NCI-H1436 (cell line): ENCODE measurements at places on chromosomes 16 and 17.

DNA sequence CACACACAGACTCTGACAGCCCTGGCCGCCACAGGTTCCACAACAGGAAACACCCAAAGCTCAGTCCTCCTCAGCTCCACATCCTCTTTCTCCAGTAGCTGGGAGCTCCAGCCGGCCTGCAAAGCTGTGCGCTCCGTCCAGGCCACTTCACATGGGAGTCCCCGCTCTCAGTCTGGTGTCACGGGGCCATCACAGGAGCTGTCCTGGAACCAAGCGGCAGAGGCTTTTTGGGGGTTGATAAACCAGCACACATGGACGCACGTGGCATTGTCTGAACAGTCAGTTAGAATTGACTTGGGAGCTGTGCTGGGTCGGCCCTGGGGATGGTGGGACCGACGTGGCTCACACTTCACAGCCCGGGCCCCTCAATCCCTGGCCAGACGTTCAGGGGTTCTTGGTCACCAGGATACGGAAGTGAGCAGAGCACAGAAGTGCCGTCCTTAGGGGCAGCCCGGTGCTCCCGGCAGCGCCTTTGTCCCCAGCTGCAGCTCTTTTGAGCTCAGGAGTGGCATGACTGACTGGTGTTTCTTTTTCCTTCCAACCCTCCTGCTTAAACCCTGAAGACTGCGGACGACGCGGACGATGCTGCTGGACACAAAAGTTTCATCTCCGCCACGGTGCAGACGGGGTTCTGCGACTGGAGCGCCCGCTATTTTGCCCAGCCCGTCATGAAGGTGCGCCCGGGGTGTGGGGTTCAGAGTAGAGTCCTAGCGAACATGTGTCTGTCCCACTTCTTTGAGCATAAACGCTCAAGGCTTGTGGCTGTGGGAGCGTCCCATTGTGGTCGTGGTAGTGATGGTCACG lies 66.6 kb upstream of the CHMP6 start:
- DNase-seq, result no peak

DNA sequence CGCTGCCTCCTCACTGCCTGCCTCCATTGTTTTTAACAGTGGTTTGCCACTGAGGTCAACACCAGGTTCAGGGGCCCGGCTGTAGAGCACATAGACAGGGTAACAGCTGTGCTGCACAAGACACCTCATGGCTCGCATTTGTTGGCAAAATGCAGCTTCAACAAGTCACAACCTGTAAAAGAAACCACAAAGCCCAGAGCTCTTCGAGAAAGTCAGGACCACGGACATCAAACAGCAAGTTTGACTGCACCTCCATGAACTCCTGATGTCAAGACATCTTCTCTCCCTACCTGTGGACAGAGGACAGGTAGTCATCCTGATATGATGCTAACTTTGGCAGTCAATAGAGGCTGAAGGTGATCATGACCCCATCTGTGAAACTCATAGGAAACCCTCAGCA lies 142.4 kb upstream of the SOX9 start:
- no peak for DNase-seq

DNA sequence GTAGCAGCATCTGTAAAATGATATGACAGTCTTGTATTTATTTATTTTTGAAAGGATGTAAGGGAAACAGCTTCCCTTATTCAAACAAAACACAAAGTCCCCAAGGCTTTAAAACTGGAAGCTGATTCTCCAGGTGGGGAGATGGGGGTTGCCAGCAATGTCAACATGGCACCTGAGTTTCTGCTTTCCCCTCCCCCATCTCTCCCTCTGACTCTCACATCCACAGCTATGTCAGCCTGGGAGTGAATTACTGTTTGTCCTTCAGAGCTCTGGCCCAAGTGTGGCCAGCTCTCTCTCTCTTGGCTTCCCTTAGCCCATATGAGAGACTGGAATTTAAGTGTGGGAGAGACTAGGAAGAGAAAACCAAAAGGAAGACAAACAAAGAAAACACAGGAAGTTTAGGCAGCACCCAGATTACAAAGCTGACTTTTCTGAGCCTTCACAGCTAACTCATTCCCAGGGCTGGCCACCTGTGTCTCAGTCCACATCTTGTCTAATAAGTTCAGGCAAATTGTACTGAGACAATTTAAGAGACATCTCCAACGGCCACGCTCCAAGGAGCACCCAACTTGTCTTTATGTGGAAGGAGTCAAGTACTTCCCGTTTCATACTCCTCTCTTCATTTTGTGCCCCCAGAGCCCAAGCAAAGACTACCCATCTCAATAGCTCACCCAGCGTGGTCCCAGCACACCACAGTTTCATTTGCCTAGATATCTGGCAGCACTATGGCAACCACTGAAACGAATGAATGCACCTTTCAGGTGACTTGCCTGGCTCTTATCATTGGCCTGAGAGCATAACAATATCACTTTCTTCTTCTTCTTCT lies 69.2 kb downstream of the SOX9 start:
- no peak for DNase-seq

DNA sequence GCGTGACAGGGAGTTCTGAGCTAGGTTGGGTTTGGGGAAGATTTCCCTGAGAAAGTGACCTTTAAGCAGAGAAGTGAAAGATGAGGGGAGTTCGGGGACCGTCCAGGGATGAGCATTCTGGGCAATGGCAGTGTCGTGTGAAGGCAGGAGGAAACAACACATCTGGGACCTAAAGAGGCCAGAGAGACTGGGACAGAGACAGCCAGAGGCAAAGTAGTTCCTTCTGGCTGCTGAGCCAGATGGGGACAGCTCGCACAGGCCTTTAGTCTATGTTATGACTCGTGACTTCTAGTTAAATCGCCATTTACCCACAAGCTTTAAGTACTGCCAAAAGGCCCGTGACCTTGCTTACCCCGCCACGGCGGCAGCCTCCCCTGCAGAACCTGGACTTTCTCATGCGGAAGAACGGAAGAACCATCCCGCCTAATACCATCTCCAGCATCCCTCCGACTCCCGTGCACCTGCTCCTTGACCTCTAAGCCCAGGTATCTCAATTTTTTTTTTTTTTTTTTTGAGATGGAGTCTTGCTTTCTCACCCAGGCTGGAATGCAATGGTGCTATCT lies 8.5 kb upstream of the MED11 start:
- no peak for DNase-seq

DNA sequence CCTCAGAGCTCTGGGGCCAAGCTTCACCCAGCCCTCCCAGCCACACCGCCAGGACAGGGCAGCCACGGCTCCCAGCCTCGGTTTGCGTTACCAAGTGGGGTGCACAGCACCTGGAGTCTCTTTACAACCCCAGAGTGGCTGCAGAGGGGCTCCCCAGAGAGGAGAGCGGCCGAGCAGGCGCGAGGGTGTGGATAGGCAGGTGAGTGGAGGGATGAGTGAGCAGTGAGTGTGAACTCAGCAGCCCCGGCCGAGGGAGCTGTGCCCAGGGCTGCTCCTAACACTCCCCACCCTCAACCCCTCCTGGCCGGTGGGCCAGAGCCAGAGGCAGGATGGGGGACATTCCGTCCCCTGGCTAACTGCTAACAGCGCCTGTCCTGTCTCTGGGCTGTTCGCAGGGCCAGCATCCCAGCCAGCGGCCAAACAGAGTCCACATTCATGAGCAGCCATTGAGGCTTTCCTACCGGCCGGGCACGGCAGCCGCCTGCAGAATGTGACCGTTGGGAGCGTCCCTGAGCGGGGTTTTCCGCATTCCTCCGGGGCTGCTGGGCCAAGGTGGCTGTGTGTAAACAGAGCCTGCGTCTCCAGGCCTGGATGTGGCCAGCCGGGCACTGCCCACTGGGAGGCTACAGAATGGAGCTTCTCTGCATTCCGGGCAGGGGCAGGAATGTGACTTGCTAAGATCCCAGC lies 5.3 kb downstream of the ZNF469 start:
- DNase-seq, result no peak

- DNase-seq, result no peak
These were observed 5.1 kb downstream of the PRSS21 start for GRCh38 chr16:2822158-2822495.

- peak; percentile 7 for DNase-seq
These were observed 60.4 kb downstream of the ZDHHC7 start for GRCh38 chr16:84950906-84951305.

DNA sequence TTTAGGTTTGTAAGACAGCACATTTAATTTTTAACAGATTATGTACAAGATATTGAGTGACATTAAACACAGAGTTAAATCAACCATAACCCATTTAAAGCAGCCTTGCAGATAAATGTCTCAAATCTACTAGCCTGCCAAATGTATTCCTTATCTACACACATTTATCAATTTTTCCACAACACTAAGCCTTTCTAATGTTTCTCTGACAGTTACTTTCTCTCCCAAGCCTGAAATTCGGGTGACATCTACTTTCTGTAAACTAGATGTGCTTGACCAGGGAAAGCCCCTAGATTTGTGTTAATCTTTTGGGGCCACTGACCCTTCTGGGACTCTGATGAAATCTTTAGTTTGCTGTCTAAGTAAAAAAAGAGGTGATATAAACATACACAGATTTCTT lies 69.0 kb downstream of the CDH13 start:
- DNase-seq, result no peak

DNA sequence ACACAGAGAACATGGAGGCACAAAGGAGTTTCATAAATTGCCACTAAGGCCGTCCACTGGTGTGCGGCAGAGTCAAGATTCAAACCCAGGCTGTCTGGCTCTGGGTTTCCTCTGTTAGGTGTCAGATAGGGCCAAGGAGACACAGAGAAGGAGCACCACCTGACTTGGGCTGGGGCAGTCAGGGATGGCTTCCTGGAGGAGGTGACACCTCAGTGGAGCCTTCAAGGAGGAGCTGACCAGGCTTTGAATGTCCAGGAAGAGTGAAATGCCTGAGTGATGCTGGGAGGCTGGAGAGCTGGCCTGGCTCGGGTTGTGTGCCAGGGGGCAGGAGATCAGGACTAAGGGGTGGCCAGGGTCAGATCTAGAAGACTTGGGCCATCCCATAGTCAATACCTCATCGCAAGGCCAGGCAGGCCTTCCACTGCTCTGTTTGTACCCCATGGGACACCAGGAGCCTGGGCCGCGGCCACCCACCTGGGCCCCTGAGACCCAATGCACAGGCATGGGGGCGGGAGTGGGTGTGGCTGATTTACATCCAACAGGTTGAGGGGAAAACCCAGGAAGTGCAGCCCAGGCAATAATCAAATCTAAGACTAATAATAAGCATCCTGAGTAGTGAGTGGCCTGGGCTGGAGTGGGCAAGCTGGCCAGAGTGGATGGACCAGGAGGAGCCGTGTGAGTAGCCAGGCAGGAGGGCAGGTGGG lies 73.7 kb downstream of the USP22 start:
- DNase-seq, result no peak

- DNase-seq, result no peak
These were observed 118.9 kb upstream of the IRX3 start for GRCh38 chr16:54405478-54405877.

- no peak for DNase-seq
These were observed 51.3 kb upstream of the FBXO47 start for GRCh38 chr17:39018267-39019134.

- no peak for DNase-seq
These were observed 2.0 kb downstream of the HAS3 start for GRCh38 chr16:69107316-69107962.

DNA sequence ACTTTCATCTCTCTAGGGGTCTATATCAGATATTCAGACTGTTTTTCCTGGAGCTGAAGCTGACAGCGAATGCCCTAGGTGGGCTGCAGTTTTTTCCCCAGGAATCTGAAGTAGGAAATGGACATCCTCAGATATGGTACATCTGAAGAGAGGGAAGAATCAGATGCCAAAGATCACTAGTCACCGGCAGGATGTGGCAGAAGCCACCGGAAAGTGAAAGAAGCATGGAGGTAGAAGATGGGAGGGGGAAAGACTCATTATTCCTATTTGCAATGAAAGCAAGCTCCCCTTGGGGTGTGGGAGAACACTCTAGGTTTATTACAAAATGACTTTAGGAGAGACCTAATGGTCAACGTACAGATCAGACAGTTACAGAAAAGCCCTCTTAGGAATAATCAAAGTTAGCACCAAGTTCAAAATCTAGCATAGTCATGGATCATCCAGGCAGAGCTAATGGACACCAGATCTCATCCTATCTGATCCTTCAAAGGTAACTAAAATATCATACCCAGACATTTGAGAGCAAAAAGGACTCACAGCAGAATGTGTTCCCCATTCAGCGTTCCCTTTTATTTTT lies 110.7 kb downstream of the HS3ST3A1 start:
- no peak for DNase-seq

DNA sequence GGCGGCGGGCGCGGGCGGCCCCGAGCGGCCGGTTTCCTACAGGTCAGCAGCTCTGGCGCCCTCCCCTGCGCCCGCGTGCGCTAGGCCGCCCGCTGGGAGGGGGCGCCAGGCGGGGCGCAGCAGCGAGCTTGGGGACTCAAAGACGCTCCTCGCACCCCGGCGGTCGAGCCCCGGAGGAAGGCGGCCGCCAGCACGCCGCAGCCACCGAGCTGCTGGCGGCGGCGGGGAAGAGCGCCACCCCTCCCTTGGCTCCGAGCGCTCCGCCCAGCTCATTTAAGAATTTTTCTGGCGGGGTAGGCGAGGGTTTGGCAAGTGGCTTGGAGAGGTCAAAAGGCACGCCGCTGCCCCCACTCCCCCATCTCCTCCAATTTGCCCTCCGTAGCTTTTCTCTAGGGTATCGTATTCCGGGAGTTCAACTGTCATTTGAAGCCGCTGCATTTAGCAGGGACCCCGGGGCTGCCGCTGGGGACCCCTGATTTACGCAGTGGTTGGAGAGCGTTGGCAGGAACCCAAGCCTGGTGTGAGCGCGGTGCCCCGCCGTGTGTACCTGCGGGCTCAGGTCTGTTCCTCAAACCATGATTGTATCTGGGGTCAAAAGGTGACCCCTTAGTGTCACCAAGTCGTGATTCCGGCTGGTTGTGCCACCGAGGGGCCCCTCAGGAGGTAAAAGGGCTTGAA lies 59.5 kb upstream of the GSE1 start:
- no peak for DNase-seq

DNA sequence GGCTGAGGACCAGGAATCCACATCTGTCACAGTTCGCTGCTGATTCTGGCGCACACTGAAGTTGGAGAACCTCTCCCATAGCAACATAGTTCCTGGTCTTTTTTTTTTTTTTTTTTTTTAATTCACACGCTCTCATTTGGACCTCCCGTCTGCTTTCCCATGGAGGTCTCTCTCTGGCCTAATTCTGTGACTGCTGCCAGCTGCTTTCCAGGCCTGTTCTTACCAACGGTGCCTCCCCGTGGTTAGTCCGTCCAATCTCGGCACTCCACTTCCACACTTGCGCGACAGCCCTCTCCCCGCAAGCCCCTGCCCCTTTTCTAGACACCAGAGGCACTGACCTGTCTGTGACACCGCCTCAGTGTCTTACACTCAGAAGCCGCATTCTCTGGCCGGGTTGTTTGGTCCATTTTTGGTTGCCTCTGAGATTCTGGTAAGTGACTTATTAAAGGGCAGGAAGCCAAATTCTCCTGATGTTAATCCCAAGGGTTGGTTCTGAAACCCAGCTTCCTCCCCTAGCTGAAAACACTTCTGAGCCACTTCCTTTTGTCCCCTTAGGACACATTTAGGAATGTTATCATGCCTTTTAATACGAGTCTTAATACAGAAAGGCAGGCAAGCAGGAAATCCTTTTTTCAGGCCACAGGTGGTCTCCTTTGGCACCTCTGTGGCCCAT lies 1.1 kb upstream of the AKTIP start:
- no peak for DNase-seq

- no peak for DNase-seq
These were observed 59.7 kb downstream of the GRIN2A start for GRCh38 chr16:10122546-10122945.
